ENCODE measurements at places on chromosomes 4 and X.
A peak's percentile ranks its signal among the peaks of the same experiment; 100 is the strongest.

DNA sequence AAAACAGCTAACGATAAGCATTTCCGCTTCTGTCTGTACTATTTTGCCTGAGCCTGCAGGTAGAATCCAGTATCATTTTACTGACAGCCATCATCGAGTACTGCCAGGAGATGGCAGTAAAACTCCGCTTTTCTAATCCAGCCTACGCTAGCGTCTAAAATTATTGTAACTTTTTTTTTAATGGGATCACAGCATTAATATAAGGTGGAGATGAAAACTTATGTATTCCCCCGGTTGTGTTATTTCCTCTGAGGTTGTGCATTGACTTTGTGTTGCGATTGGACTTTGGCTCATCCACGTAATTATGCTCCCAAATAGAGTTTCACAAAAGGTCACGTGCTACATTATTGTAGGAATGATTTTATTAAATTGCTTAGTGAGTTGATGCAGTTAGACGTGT is 248.1 kb downstream of the C4orf33 start:
- peak; percentile 1 for DNase-seq

DNA sequence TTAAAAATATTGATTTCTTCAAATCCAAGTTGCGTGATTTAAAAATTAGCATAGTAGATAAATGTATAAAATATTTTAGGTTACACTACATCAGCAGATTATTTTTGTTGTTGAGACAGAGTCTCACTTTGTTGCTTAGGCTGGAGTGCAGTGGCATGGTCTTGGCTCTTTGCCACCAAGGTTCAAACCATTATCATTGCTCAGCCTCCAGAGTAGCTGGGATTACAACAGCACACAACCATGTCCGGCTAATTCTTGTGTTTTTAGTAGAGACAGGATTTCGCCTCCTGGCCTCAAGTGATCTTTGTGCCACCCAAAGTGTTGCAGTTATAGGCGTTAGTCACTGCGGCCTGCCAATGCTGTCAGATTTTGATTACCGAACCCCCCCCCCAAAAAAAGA is 1390.5 kb upstream of the TENM3 start:
- DNase-seq: peak; percentile 18

DNA sequence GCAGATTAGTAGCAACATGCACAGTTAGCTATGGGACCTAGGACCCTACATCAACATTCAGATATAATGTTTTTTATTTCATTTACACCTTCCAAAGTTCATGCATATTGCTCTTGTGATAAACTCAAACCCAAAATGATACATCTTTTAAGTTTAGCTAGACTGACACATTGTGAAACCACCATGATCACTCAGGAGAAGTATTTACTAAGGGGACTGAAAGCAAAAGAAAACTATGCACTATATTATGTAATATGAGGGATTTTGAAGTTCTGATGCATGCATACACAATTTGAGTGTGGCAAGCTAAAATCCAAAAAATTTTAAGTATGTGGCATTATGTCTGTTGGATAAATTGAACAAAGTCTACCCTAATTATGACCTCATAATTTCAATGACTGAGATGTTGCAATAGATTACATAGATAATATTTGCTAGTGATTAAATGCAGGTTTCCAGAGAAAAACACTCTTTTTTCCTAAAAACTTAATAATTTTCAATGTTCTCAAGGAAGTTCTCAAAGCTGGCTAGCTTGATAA is 914.8 kb upstream of the GRIA3 start:
- DNase-seq: no peak

DNA sequence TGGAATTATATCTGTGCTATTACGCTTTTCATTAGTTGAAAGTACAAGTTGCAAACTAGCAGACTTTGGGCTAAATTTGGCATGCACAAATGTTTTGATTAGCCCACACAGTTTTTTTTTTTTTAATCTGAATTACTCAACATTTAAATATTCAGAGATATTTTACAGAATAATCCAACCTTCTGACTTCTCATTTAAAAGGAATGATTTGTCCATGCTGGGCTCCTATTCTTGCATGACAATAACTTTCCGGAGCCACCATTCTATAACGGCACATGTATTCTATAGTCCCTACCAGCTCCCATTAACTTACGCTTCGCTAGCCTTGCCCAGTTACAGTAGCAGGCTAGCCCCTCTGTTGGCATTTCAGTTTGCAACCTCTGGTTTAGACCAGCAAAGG is 219.3 kb upstream of the FTHL17 start:
- DNase-seq: no peak

- DNase-seq: peak; percentile 45
Observed at GRCh38 chr4:158729716-158730559, 6.7 kb upstream of the PPID start.

DNA sequence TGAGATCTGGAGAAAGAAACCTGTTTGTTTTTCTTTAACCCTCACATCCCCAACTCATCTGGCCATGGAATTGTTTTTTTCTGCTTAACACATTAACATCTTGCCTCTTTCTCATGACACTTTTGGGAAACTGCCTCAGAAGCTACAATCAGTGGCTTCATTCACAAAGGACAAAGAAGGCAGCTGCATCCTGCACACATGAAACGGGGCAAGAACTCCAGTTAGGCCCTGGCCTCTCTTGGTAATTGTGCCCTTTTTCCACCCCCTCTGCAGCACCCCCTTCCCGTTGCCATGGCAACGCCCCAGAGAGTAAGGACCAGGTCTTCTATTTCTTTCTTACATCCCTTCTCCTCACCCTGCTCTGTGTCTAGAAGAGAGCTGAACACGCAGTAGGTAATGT is 103.4 kb downstream of the PDGFRA start:
- no peak for DNase-seq

DNA sequence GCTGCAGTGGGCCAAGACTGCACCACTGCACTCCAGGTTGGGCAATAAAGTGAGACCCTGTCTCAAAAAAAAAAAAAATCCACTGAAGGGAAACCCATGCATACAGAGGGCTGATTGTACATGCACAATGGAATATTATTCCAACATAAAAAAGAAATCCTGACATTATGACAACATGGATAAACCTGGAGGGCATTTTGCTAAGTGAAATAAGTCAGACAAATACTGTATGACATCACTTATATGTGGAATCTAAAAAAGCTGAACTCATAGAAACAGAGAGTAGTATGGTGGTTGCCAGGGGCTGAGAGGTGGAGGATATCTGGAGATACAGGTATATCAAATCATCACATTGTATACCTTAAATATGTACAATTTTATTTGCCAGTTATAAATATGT is 102.2 kb downstream of the PPEF1 start:
- no peak for DNase-seq

DNA sequence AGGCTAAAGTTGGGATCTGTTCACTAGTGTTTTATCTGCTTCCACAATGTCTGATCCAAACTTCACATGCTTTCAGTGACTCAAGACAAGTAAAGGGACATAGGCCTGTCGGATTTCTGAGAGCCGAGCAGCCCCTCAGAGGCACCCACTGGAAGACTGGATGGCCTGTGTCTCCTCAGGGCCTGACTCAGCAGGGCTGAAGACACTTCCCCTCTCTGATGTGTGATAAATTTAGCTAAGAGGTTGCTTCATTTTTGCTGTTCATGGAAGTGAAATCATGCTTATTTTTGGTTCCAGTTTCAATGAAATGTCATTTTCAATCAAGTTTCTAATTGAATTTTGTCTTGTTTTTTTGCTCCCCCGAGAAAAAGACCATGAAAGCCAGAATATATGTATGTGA is 93.7 kb downstream of the MXRA5 start:
- DNase-seq: no peak

DNA sequence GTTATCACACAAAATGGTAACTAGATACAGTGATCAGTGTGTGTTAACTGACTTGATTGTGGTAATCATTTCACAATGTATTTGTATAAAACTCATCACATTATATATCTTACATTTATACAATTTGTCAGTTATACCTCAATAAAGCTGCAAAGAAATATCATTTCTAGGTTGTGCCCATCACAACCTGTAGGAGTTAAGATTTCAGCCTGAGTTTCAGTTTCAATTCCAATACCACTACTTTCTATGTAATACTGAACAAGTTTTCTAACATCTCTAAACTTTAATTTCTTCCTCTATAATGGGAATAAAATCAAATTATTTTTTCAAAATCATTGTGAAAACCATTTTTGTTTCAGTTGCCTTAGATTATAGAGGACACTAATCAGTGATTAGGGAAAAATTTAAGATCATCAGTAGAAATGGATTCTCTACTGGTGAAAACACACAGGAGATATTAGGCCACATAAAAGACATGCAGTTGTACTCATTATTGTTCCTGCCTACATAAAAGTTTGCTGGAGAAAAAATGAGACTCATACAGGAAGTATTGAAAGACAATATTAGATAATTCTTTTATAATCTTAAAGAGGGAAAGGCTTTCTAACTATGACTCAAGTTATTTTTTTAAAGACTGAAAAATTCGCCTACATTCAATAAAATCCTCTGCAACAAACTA is 18.4 kb upstream of the TBC1D1 start:
- no peak for DNase-seq

DNA sequence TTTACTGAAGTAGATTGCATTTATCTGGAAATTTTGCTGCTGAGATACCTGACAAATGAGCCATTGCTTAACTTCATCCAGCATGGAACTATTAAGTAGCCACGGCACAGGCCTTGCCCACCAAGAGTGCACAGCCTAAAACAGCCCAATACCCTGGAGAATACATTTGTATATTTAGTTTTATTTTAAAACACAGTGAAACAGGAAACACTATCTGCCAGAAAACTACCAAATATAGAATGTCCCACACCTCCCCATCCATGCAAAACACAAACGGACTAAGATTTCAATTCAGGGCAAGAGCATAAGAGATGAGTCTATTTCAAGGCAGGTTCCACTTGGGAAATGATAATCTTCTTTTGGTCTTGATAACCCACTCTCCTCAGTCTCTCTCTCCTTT is 57.1 kb downstream of the MAML3 start:
- no peak for DNase-seq

DNA sequence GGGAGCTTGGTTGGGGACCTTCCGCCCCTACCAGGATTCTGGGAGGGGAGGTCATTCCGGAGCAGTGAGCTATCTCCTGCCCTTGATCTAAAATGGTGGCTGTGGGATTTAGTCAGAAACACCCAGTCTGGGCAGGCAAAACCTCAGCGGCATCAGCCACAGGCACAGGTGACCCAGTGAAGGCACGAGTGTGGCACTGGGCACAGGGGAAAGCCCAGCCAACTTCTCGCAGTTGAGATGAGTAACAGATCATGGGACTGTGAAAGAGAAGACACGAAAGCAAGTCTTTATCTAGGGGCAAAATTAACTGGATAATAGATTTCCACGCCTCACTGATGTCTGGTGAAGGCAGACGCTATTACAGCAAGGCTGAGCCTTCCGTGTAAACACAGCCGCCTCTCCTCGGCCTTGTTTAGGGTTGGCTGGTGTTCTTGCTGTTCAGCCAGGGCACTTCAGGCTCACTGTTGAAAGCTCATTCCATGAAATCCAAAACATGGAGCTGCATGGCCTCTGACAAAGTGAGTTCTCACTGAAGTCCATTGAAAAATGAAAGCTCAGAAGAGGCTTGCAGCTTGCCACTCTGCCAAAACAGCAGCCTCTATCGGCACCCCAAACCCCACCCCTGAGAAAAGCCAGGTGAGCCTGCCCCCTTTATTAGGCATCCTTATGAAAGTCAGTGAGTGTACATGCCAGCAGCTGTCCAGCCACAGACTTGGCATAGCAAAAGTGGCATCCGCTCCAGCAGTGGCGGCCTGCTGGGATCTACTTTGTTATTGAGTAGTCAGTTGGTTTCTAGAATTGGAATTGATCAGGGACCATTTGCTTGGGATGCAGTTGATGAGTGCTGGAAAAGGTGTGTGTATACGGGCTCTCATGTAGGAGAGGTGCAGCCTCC is 102.3 kb upstream of the MTM1 start:
- DNase-seq: no peak

- no peak for DNase-seq
Observed at GRCh38 chr4:139950568-139950967, 203.4 kb downstream of the MAML3 start.

DNA sequence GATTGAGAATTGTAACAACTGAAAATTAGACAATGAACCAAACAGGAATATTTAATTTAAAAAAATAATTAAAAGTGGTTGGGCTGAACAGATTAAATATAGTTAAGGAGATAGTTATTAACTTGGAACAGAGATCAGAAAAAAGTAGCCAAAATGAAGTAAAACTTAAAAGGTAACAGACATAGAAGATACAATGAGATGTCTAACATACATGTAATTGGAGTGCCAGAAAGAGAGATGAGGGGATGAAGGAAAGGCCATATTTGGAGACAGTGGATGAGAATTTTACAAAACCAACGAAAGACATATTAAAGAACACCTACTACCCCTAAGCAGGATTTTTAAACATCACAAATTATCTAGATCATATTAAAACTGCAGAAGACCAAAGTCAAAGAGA is 8.0 kb downstream of the TBC1D9 start:
- DNase-seq: no peak

GRCh38 chr4:98283219-98284189 is 22.3 kb downstream of the RAP1GDS1 start:
- no peak for DNase-seq

- no peak for DNase-seq
Observed at GRCh38 chr4:40240040-40240653, 43.3 kb downstream of the RHOH start.

- no peak for DNase-seq
Observed at GRCh38 chrX:105515561-105515960, 295.1 kb upstream of the TEX13A start.
